ENCODE measurements at places on chromosomes 11 and 22. TPM values are rescaled to one million over a fixed set of nuclear protein-coding genes. Genes with fewer than 3 reads are reported as not detected.

TTC36 gene
- 3.3 TPM for total RNA-seq

ART1 gene
- total RNA-seq = not detected

OR6T1 gene
- not detected for total RNA-seq

NCAPH2 gene
- 88.9 TPM for total RNA-seq

BAIAP2L2 gene
- 4.9 TPM for total RNA-seq

FAM180B gene
- total RNA-seq = not detected

NRXN2 gene
- 7.6 TPM for total RNA-seq

TESMIN gene
- 22.1 TPM for total RNA-seq

UBXN1 gene
- total RNA-seq = 116 TPM

KCNE3 gene
- total RNA-seq = 48.1 TPM

KRTAP5-1 gene
- not detected for total RNA-seq

CCDC73 gene
- not detected for total RNA-seq

LINC01488 gene
- total RNA-seq = not detected

SPCS2 gene
- 328 TPM for total RNA-seq

AHNAK gene
- total RNA-seq = 312 TPM

DDX6 gene
- total RNA-seq = 135 TPM

WNT11 gene
- total RNA-seq = 22.6 TPM

SYVN1 gene
- 56.5 TPM for total RNA-seq

STK33 gene
- 0.51 TPM for total RNA-seq

ANGPTL5 gene
- total RNA-seq = not detected

KDM4D gene
- total RNA-seq = 1.2 TPM

MMP7 gene
- 1.0 TPM for total RNA-seq

SAA1 gene
- total RNA-seq = not detected

PNPLA3 gene
- 5.0 TPM for total RNA-seq

RBM7 gene
- 62.6 TPM for total RNA-seq

ST14 gene
- 298 TPM for total RNA-seq

PRR33 gene
- total RNA-seq = not detected

SPTBN2 gene
- 45.0 TPM for total RNA-seq

FGF4 gene
- not detected for total RNA-seq

FXYD2 gene
- not detected for total RNA-seq

EXPH5 gene
- total RNA-seq = 18.1 TPM

SHISAL1 gene
- total RNA-seq = not detected

E2F8 gene
- total RNA-seq = 38.1 TPM

GCAT gene
- 24.4 TPM for total RNA-seq

LSP1 gene
- total RNA-seq = 1.5 TPM

CEND1 gene
- total RNA-seq = not detected

OR51E1 gene
- not detected for total RNA-seq

SLC22A9 gene
- total RNA-seq = 1.7 TPM

GGTLC3 gene
- total RNA-seq = not detected

TRPC6 gene
- total RNA-seq = 0.32 TPM

ACR gene
- total RNA-seq = not detected

All from Caco-2 (cell line).